ENCODE measurements at places on chromosomes 7 and 10.

GRCh38 chr7:115704884-115705283 lies 325.7 kb downstream of the TFEC start:
- DNase-seq, result no peak

GRCh38 chr10:80617807-80618206 lies 80.1 kb downstream of the SH2D4B start:
- no peak for DNase-seq

DNA sequence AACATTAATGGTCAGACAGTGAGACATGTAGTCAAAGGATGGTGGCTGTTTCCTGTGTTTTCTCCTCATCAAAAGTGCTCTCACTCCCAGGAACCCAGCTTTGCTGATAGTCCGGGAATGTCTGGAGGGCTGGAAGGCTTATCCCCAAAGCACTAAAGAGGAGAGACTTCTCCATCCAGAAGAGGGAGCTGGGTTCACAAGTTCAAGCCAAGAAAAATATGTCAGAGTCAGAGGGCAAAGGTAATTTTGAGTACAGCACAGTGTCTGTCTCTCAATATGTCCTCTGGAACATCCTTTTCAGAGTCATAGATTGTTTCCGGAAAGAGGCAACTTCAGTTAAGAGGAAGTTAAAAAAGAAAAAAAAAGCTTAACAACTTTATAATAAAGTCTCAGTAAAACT lies 281.5 kb upstream of the PHYHIPL start:
- no peak for DNase-seq

DNA sequence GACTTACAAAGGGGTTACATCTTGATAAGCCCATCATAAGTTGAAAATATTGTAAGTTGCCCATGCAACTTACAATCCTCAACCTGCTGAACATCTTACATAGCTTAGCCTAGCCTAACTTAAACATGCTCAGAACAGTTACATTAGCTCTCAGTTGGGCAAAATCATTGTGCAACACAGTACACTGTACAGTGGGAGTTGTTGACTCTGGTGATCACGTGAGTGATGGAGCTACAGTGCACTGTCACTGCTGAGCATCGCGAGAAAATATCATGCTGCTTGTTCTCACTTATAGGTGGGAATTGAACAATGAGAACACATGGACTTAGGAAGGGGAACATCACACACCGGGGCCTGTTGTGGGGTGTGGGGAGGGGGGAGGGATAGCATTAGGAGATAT lies 214.9 kb upstream of the ZMIZ1 start:
- DNase-seq, result no peak

All from SK-N-MC (cell line).